Temporal lobe (tissue), 4 donors: ENCODE measurements at places on chromosomes 16 and 17. TPM values are rescaled to one million over a fixed set of nuclear protein-coding genes. Genes with fewer than 3 reads are reported as not detected.

AHSP gene
- total RNA-seq = 4.9 TPM

SLC16A13 gene
- 0.25 TPM for total RNA-seq

PRDM7 gene
- not detected for total RNA-seq

ANKFN1 gene
- total RNA-seq = 4.4 TPM

TBC1D28 gene
- not detected for total RNA-seq

TPPP3 gene
- total RNA-seq = 4.4 TPM

GRAP gene
- total RNA-seq = 4.9 TPM

OR1D2 gene
- not detected for total RNA-seq

CNGB1 gene
- 0.49 TPM for total RNA-seq

HASPIN gene
- total RNA-seq = 0.25 TPM

SRCIN1 gene
- total RNA-seq = 29.0 TPM

KRTAP2-3 gene
- total RNA-seq = not detected

CD300E gene
- total RNA-seq = under 0.01 TPM

CCL4 gene
- total RNA-seq = 0.74 TPM

ZNF597 gene
- total RNA-seq = 3.2 TPM

GLP2R gene
- total RNA-seq = under 0.01 TPM

HOXB6 gene
- not detected for total RNA-seq

PSMC3IP gene
- total RNA-seq = 3.7 TPM

SECTM1 gene
- 0.74 TPM for total RNA-seq

SPATA32 gene
- total RNA-seq = not detected

LYRM9 gene
- 11.3 TPM for total RNA-seq

GGT6 gene
- not detected for total RNA-seq

CTRL gene
- total RNA-seq = 3.4 TPM

NT5M gene
- 4.7 TPM for total RNA-seq

SLC13A5 gene
- total RNA-seq = 0.49 TPM

MFAP4 gene
- 2.0 TPM for total RNA-seq

CLEC18A gene
- 0.74 TPM for total RNA-seq

EFNB3 gene
- total RNA-seq = 24.3 TPM
